ENCODE measurements at places on chromosomes 13 and 19.

DNA sequence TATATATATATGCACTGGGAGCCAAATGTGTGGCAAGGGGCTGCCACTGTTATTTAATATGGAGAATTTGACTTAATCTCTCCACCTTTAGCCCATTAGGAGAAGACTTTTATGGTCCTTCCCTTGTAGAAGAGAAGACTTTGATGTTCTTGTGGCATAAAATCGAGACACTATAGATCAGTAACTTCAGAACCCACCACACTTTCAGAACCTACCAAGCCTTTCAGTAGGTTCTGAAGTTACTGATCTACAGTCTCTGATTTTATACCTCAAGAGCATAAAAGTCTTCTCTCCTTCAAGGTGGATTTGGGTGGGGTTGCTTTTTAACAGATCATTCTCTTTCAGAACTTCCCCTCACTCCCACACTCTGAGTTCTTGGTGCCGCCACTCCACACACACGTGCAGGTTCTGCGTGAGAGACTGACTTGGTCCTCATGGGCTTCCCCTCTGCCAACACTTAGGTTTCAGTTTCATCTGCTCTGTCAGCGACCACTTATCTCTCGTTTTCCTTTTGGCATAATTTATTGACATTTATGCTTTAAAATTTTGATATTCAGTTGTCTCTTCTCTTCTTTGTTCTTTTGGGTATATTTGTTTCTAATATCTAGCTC lies 213.4 kb upstream of the PCDH17 start:
- no peak for DNase-seq

- no peak for DNase-seq
Observed at GRCh38 chr19:21765151-21765550, 2.2 kb downstream of the ZNF100 start.

DNA sequence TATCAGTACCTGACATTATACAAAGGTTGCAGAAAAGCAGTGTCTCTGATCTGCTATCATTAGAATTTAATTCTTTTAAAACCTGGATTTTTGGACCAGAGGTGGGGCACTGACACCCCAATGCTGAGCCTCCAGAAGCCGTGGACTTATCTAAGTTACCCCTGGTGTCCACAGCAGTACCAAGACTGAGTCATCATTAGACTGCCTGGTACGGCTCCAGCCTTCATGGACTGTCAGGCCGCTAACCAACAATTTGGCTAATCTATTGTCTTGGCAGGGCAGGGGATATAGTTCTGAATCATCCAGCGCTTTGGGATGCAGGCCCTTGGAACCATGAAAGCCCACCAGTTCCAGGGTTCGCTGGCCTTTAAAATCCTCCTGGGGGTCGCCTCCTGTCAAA lies 78.3 kb downstream of the TSHZ3 start:
- no peak for DNase-seq

DNA sequence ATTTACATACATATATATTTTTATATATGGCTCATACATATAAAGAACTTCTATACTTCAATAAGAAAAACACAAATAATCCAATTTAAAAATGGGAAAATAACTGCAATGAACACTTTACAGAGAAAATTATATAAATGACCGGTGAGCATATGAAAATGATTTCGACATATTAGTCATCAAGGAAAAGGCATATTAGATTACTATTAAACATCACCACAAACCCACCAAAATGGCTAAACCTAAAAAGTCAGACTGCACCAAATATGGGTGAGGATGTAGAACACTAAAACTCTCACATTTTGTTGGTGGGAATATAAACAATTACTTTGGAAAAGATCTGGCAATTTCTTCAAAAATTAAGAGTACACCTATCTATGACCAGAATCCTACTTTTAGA lies 316.2 kb downstream of the ENOX1 start:
- DNase-seq: peak; percentile 10

GRCh38 chr13:23579896-23580683 lies 9.9 kb downstream of the TNFRSF19 start:
- DNase-seq: no peak

DNA sequence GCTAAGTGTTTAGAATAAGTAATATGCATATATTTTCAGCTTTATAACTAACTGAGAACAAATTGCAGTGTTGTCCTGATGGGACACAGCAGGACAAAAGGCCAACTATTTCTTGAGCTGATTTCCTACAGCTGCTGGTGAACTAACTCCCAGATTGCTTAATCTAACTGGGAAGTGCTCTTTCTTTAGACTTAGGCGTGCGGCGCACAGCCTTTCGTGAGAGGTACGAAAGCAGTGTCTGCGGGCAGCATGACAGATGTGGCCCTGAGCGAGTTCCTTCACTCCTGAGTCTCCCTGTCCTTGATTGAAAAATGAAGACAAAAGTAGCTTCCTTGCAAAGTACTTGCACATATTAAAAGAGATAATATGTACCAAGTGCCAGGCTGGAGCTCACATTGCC lies 47.3 kb upstream of the NPAS1 start:
- no peak for DNase-seq

DNA sequence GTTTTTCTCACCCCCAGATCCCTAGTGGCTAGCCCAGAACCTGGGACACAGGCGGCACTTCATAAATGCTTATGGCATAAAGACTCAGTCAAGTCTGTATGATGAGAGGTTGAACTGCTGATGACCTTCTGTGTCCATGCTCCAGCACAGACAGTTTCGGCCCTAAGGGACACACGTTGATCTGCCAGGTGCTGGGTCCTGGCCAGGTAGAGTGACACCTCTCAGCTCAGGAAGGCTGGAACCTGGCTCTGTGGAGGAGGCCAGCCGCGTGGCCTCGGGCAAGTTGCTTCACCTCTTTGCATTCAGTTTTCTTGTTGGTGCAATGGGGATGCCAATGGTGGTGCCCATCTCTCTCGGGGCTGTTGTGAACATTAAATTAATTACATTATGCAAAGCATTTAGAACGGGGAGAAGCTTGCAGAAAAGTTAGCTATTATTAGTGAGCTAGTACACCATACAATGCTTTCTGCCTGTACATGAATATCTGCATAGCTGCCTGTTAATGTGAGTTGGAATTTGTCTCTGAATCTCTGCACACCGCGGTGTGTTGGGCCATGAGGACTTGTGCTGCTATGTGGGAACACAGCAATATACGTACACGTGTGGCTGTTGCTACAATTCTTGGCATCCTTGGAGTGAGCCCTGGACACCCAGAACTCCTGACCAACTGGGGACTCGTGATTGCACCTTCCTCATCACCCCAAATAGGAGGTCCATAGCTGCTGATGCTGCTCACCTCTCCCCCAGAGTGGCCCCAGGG lies 8.4 kb downstream of the GADD45B start:
- no peak for DNase-seq

DNA sequence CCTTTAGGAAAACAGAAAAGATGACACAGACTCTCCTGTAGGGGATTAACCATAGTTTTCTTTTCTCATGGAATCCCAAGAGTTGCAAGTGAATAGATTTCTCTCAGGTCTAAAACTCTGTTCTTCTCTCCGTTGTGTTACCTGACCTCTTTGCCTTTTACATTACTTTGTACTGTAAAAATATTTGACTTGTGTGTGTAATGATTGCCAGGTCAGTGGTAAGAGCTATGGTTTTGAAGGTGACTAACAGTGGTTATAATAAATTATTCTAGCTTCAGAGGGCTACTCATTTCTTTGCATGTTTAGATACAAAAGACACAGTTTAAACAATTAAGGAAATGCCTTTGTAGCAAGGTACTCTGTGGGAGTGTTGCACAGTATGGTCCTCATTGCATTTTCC lies 23.0 kb upstream of the PSG2 start:
- no peak for DNase-seq

GRCh38 chr13:44365008-44365407 lies 8.6 kb upstream of the SERP2 start:
- peak; percentile 55 for DNase-seq

DNA sequence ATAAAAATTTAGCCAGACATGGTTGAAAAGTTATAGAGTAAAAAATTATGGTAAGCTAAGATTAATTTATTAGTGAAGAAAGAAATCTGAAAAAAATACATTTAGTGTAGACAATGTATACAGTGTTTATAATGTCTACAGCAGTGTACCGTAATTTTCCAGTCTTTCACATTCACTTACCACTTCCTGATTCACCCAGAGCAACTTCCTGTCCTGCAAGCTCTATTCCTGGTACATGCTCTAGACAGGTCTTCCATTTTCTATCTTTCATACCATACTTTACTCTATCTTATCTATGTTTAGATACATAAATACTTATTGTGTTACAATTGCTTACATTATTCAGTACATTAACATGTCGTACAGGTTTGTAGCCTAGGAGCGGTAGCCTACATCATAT lies 1387.8 kb upstream of the ATXN8OS start:
- no peak for DNase-seq

- no peak for DNase-seq
Observed at GRCh38 chr19:47037766-47038165, 10.7 kb downstream of the TMEM160 start.

DNA sequence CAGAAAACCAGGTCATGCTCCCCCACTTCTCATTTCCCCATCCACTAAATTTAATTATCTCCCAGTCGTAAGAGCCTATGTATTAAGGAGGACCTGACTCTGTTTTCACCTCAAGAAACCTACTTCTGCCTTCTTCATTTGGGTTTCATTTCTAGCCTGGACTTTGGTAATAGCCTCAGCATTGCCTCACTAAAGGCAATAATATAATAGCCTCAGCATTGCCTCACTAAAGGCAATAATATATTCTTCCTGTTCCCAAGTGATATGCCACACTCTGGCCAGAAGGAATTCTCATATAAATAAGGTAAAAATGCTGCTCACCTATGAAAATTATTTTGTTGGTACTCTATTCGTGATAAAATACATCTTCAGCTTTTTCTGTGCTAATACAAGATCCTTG lies 993.9 kb downstream of the EFNB2 start:
- no peak for DNase-seq

DNA sequence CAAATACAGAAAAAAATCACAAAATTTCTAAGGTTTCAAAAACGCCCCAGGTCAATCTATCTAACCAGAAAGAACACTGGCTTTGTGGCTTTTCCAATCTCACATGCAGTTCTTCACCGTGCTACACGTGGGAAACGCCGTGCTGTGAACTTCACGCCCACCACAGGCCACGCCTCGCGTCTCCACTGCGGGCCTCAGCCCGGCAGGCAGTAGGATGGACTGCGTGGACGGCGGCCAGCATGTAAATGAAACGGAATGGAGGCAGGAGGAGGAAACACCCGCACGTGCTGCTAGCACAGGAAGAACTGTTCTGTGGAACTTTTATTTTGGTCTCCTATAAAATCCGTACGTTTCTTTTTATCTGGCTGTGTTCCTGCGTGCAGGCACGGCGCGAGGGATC lies 23.8 kb downstream of the ZNF787 start:
- no peak for DNase-seq

GRCh38 chr19:36031308-36031707 lies 1.4 kb downstream of the CLIP3 start:
- no peak for DNase-seq

DNA sequence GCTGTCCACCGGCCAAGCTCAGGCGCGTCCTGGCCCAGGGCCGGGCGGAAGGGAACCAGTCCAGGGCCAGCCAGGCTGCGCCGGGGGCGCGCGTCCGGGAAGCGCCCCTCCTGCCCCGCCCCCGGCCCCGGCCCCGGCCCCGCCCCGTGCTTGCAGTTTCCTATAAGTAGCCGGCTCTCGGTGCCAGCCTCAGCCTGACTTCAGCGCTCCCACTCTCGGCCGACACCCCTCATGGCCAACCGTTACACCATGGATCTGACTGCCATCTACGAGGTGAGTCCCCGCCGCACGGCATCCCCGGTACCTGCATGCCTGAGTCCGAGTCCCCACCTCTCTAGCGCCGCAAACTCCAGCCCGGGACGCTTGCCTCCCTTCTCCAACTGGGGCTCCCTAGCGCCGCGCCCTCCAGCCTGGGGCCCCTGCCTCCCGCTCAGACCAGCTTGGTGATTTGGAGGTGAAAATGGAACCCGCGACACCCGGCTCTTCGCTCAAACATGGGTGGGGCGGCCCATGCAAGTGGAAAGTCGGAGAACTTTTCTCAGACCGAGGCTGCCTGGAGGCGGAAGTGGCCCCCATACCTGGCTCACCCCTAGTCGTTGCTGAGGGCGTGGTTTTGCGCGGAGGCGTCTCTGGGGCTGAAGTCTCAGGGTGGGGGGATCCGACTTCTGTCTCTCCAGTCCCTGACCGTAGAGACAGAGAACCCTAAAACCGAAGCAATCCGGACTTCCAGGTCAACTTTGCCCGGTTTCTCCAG lies at the start of gene ZFP36:
Gene ZFP36 (plus strand): TSS at position 192 of the 754 bp plus-strand sequence. CDS start 58 bp downstream, at position 250.
- DNase-seq: no peak

DNA sequence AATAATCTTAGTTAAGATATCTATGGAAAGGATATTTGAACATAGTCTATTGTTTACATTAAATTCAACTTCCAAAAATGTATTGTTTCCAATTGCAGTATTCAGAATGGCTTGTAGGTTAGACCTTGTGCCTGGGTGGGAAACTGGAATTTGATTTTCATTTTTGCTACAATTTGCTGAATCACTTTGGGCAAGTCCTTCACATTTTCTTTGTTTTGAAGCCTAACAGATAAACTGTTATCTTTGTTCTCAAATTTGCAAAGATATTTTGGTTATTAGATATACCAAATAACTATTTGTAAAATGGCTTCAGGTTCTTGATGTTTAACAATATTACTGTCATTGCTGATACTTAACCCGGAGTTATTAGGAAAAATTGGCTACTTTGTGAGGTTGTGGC lies 82.6 kb downstream of the WDFY2 start:
- DNase-seq: no peak

DNA sequence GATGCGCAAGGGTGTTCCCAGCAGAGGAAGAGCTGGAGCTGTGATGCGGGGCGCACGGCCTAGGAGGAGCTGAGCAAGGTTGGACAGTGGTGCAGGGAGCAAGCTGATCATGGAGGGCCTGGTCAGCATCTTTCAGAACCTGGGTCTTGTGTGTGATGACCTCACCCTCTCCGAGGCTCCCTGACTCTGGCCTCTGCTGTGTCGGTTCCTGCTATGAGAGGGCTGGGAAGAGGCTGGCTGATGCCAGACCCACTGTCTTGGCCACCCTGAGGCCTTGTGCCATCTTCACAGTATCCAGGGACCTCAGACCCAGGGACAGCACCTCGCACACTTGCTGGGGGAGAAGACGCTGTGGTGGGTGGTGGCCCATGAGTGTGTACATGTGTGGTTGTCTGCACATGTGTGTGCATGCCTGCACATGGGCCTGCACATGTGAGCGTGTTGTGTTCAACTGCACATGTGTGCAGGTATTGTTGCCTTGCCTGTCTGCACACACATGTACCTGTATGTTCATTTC lies 16.5 kb upstream of the C13orf46 start:
- no peak for DNase-seq

GRCh38 chr19:50264483-50265186 lies 61.2 kb downstream of the MYH14 start:
- no peak for DNase-seq

DNA sequence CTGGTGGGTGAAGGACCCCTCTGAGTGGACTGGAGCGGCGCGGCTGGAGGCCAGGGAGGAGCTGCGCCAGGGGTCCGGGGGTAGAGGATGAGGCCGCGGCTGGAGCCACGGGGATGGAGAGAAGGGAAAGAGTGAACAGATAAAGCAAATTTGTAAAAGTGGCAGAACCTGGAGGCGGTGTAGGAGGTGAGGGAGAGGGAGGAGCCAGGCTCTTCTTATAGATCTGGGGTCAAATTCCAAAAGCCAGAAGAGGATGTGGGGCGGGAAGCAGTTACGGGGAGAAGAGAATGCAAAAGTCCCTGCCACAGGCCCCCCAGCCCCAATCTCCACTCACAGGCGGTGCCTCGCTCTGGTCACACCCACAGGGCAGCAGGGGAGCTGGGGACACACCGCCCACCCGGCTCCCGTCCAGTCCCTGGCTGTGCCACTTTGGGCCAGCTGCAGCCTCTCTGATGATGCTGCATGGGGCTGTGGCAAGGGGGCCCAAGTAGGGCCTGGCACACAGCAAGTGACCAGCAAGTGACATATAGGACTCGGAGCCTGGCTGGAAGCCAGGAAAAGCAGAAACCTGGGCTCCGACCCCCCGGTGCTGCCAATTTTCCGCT lies 11.1 kb downstream of the LRRC4B start:
- no peak for DNase-seq

Data from HFF-Myc (cell line).